ENCODE measurements at places on chromosomes 7 and 10.

GRCh38 chr10:79443338-79444198, 1.9 kb downstream of the ZCCHC24 start:
- DNase-seq, result no peak

- DNase-seq, result no peak
Measured at GRCh38 chr10:69044546-69044945, 43.4 kb upstream of the SRGN start.

DNA sequence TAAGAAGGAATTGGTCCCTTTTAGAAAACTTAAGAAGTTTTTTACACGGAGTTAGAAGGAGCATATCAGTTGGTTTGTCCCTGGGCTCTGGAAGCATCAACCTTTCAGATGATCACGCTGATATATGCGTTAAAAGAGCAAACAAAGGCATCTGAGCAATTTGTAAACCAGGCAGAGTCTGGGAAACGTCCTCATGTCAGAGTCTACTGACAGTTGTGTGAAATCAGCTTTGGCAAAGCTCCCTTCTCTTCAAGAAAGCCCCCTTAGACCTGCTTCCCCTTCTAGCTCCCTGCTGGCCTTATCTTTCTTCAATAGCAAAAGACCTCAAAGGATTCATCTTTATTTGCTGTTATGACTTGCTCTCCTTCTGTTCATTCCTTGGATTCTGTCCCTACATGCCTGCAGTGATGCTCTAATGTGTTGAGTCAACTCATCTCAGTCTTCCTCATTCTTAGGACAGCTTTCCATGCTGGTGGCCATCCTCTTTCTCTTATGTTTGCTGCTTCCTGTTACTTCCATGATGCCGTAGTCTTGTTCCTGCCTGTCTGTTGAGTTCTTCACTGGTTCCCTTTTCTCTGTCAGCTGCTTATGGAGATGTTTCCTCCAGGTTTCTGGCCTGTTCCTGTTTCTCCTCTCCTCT, 106.5 kb upstream of the BMPER start:
- DNase-seq, result no peak

DNA sequence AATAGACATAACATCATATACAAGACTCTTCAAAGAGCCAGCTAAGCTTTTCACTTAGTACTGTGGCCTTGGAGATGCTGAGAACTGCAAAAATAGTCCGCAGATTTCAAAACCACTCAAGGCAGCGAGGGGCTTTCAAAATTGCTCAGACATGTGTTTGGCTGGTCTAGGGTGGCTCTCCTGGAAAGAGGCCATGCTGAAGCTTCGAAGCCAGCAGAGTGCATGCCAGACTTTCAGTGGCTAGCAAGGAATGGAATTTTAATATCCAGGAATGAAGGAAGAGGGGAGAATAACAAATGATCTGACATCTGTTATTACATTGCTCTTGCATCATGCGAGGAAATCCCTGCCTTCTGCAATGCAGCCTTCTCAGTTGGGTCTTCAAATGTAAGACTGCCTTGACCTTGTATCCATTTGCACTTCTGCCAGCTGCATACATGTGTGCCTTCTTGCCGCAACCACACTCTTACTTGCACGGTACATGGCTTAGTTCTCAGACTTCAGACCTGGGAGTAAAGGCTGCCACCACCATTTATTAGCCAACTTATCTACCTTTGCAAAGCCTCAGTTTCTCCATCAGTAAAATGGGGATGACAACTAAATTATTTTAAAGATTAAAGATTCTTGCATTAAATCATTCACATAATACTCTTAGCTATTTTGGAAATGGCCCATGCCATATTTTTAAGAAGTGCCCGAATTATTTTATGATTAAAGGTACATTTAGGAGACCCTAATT, 55.9 kb downstream of the ITIH5 start:
- DNase-seq, result no peak

DNA sequence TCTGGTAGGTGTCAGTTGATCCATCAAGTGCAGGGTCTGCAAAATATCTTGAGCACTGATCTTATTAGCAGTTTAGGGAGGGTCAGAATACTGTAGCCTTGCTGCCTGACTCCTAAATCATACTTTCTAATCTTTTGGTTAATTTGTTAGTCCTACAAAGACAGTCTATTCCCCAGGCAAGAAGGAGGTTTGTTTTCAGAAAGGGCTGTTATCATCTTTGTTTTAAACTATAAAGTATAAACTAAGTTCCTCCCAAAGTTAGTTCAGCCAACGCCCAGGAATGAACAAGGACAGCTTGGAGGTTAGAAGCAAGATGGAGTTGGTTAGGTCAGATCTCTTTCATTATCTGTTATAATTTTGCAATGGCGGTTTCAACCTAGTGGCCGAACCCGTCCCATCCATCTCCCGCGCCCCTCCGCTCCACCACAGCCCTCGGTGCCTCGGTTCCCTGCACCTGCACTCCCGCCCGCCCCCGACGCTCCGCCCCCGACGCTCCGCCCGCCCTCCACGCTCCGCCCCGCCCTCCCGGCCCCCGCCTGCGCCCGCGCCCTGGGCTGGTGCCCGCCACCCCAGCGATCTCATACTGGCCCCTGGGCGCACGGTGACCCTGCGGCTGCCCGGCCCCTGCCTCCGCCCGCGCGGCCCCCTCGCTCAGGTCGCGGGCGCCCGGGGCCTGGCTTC, at the start of gene ADCK2:
Gene ADCK2 (plus strand): TSS at position 564 of the 681 bp plus-strand sequence. CDS start 386 bp downstream, outside the sequence.
- DNase-seq, result peak; percentile 23

DNA sequence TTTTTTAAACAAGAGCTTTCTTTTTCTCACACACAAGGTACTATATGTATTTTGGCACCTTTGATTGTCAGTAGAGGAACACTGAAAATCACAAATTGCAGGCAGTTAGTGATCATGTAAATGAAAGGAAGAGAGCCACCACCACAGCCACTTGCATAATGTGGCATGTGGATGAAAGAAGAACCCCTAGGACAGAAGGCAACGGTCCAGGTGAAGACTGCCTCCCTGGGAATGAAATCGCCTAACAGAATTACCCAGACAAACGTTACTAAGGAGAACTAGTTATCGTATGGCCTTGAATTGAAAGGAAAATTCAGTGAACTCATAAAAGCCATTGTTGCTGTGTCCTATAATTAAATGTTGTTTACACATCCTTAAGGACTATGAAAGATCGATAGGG, 41.2 kb upstream of the PTPRZ1 start:
- DNase-seq, result no peak

DNA sequence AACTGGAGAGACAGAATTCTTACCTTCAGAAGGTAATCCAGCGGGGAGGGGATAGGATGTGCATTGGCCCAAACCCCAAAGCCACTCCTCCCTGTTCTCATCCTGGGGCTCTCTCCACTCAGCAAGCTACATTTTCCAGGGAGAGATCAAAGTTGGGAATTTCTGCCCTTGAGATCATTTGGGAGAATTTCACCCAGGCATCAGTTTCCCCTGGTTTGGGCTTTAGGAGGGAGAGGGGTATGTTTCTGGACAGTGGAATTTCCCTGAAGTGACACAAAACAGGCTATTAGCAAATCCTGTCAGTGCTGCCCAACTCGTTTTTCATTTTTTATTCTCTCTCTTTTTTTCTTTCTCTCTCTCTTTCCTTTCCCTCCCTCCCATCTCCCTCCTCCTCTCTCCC, 35.7 kb downstream of the CYP17A1 start:
- DNase-seq, result no peak

DNA sequence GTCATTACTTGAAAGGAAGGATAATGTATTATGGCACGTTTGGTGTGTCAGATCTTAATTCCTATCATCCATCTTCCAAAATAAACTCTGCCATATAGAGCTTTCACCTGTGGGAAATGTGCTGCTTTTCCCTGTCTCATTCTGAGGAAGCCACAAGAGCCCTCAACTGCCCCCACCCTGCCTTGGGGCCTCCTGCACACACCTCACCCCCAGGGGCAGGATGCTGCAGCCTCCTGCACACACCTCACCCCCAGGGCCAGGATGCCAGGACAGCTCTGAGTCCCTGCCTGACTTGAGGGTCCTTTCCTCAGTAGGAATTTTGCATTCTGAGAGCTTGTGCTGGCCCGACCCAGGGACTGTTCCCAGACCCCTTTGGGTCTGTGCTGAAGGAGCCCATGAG, 67.1 kb downstream of the COL13A1 start:
- no peak for DNase-seq

- DNase-seq, result no peak
Measured at GRCh38 chr10:124741922-124742412, 2.2 kb downstream of the FAM53B start.

- DNase-seq, result no peak
Measured at GRCh38 chr10:52213321-52213752, 100.7 kb upstream of the DKK1 start.

GRCh38 chr10:11177926-11178471, 160.3 kb downstream of the CELF2 start:
- DNase-seq, result no peak
